ENCODE measurements at places on chromosomes 3 and 15.
A peak's percentile ranks its signal among the peaks of the same experiment; 100 is the strongest.

DNA sequence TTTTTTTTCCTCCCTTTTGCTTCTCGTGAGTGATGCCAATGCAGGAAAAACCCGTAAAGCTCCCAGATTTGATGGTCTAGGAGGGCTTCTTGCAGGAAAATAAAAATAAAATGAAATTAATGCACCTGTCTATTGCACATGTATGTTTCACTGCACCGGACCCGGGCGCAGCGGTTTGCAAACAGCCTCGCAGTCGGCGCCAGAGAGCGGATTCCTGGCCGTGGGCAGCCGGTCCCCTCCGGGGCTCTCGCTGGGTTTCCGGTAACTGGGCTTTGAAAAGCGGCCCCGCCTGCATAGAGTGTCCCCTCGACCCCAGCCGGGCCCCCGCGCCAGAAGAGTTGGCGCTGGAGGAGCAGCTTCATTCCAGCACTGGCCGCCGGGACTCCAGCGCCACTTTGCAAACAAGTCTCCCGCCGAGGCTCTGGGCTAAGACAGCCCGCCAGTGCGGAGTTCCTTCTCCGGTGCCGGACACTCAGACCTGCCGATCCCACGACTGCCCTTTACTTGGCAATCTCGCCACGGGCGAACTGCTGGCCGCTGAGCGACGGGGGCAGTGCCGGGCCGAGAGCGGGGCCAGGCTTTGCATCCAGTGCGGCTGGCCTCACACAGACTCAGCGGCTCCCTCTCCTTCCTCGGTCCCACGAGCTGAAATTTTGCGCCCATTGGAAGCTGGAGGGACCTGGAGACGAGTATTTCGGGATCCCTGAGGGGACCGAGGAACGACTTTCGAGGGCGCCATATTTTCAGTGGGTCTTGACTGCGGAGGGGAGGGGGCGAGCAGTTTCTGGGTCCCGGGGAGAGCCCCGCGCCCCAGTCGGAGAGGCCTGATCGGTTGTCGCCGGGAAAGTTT, 225.9 kb upstream of the C2CD4B start:
- peak; percentile 3 for DNase-seq

GRCh38 chr3:174253196-174253823, 605.8 kb upstream of the NAALADL2 start:
- no peak for DNase-seq

DNA sequence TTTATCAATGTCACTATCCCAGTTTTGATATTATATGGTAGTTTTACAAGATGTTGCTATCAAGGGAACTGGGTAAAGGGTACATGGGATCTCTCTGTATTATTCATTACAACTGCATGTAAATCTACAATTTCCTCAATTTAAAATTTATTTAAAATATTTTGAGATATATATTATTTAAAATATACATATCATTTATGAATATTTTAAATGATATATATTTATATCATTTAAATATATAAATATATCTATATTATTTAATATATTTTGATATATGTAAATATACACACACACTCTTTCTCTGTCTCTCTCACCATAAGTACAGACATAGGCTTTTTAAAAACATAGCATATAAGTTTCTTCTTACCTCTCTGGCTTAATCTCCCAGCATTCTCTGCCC, 104.7 kb downstream of the TP63 start:
- DNase-seq: no peak

DNA sequence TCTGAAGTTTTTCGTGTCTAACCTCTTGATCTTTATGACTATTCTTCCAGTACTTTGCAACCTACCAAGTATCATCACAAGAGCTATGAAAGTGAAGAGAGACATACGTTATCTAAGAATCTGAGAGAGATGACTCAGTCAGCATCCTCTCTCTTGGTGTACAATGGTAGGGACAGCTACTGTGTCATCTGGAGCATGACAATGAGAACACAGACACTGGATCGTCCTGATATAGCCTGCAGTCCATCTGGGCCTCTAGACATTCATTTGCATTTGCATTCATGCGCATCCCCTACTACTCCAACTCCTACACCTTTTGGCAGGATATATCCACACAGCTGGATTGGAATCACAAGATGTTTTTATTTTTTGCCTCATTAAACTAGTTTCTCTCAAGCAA, 115.2 kb downstream of the PEX5L start:
- DNase-seq: no peak

DNA sequence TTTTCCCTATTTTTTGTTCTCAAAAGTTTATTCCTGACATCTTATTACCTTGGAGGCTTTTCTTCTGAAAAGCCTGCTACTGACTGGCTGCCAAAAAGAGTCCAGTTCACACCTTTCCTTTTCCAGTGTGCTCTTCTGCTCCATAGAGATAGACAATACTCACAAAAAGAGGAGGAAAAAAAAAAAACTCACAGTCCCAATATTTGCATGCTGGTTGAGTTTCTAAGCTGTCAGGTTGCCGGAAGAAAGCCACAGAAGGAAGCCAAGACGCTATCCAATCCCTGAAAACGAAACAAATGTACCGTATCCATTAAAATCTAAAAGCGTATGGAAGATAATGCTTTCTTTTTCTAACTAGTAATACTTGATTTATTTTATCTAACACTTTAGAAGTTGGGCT, 299.5 kb downstream of the CADM2 start:
- no peak for DNase-seq

DNA sequence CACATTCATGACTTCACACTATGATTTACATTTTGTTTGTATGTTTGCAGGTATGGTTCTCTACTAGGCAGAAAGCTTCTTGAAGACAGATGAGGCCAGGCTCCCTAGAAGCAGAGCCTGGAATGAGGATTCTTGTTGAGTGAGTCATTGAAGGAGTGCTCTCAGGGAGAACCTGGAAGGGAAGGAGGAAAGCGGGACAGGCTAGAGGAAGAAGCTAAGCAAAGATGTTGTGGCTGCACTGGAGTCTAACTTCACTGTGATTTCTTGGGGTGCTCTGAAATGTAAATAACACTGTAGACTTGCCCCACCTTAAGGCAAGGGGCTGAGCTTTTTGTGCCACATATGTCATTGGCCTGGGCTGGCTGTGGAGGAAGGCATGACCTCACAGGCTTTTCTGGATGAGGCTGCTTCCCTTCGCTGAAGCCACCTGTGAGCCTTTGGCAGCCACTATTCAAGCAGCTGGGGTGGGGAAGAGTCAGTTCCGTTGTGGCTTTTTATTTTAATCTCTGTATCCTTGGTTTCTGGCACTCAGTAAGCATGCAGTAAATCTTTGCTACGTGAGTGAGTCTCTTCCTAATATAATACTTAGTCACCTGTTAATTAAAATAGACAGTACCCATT, 307.3 kb downstream of the SV2B start:
- no peak for DNase-seq

DNA sequence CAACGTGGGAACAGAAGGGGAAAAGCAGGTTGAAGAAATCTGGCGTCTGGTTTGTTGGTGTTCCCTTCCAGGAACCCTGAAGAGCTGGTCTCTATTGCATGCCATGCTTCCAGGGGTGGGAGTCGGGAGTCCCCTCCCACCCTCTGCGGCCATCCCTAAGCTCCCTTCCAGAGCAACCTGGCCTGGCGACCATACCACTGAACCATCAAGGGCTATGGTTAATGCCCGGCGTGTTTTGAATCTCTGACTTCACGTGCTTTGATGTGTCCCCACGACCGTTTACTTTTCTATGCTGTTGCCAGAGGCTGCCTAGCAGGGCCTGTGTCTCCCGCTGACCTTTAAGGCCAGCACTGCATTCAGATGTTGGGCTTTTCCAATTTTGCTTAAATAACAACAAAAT, 696 bp upstream of the SNRK start:
- DNase-seq: no peak

- DNase-seq: no peak
These were observed 33.2 kb downstream of the SLC12A8 start for GRCh38 chr3:125179143-125179883.

DNA sequence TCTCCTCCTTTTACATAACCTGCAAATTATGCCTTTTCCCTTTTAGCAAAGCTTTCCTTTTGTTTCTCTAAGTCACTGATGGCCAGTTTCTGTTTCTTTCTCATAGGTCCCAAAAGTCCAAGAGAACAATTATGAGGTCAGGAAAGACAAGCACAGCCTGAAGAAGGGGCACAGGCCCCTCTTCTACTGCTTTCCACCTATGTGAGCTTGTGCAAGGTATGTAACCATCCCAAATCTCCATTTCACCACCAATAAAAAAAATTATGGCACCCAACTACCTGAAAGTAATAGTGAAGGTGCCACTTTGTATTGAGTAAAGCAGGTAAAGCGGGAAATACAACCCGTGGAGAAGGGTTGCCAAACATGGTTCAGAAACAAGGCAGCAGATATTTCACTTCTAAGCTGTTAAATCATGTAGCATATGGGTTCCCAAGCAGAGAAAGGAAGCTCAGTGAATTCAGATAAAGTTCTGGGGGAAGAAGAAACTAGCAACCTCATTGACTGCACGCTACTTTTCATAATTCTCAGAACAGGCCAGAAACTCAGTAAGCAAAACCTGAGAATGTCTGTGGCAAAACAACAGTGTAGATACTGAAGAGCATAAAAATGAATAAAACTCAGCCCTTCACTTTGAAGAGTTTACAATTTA, 4.2 kb downstream of the PLOD2 start:
- no peak for DNase-seq

DNA sequence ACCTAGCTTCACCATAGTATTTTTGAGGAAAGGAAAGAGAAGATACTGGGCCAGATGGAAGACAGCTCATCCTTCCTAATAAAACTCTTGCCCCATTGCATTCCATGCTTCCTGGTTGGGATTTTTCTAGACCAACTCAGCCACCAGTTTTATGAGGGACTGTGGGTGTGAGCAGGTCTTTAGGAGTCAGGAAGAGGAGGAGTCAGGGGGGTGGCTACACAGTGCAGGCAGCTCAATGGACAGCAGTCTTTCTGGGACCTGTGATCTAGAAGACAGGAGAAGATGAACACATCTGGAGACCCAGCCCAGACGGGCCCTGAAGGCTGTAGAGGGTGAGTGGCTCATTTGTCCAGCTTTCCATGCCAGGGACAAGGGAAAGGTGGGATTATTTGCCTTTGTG, at the start of gene NOX5:
Gene NOX5 (plus strand): TSS at position 242 of the 400 bp plus-strand sequence. CDS start 41 bp downstream, at position 283.
- DNase-seq: no peak

DNA sequence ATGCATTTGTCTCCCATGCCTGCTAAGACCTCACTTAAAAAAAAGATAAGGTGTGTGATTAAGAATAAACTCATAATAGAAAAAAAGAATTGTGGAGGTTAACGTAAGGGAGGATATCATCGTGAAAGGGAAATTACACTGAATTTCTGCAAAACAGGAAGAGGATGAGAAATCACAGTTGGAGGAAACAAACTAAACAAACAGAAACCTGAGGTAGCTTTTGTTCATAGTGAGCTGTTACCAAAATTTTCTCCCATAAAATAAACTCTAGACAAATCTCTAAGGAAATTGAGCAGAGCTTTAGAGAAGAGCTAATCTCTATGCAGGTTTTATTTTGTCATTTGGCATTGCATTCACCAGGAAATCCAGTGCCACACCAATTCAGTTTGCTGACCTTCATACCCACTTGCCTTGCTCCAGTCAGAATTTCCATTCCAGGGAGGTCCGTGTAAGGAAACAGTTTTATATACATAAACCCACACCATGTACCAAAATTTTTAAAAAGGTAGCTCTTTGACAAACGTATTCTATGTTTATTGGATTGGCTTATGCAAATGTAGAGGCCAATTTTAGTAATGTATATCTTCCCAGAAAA, 231.2 kb downstream of the MBNL1 start:
- no peak for DNase-seq

DNA sequence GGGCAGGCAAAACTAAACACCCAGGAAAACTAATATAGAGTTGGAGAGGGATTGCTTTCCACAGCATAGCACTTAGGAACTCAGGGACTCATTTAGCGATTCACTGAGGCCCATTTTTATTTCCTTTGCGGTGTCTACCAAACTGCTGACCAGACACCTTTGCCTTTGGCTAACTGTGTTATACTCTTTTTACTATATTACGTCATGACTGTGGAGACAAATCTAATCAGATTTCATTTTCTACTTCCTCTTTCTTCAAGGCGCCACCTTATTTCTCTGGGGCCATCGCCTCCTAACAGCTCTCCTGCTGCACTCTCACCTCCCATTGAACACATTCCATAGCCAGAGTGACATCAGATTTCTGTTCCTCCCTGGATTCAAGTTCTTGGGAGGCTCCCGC, 215.7 kb upstream of the WNT5A start:
- DNase-seq: no peak

DNA sequence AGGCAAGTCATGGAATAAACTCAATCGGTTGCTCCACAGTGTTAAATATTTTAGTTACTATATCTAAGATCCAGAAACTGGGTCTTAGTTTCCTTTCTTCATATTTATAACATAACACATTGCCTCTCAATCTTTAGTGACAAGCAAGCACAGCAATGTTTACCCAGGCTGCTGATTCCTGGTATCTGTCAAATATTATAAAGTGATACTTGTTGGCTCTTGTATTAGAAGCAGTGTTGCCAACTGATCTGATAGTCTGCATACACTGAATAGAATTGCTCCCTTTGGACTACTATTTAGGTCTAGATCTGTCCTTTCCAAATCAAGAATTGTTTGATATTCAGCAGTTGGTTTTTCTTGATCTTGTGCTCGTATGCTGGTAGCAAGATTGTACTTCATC, 7.2 kb upstream of the HHLA2 start:
- DNase-seq: no peak

DNA sequence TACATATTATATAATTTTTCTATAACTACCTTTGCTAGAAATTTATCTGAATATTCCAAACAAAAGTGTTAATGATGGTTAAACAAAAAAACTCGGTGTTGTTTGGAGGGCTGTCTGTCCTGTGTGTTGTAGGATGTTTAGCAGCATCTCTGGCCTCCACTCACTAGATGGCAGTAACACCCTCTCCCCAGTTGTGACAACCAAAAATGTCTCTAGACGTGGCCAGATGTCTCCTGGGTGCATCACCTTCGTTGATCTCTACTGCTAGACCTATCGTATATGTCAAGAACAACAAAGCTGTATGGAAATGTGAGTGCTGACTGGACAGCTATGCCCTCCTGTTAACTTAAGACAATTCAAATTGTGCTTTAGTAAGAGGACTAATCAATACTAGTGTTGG, 14.1 kb downstream of the ANKRD34C start:
- DNase-seq: no peak

- no peak for DNase-seq
These were observed 63.6 kb downstream of the SMAD6 start for GRCh38 chr15:66765478-66766281.

- no peak for DNase-seq
These were observed 32.2 kb downstream of the SLC41A3 start for GRCh38 chr3:126051741-126052140.

GRCh38 chr3:114902691-114903101, 244.4 kb downstream of the ZBTB20 start:
- DNase-seq: no peak

Measured in stimulated activated CD4-positive, alpha-beta T cell treated with anti-CD3 and anti-CD28 coated beads, Interleukin-1b, Interleukin-23, amount 100 ng/mL, for 1 hour (primary cell).